Osteocyte (in vitro differentiated cells): ENCODE measurements at places on chromosomes 1 and 21.

GRCh38 chr1:176735201-176735600 lies 272.2 kb downstream of the PAPPA2 start:
- no peak for DNase-seq

- DNase-seq, result no peak
These were observed 12.0 kb downstream of the ATP8B2 start for GRCh38 chr1:154337253-154337894.

DNA sequence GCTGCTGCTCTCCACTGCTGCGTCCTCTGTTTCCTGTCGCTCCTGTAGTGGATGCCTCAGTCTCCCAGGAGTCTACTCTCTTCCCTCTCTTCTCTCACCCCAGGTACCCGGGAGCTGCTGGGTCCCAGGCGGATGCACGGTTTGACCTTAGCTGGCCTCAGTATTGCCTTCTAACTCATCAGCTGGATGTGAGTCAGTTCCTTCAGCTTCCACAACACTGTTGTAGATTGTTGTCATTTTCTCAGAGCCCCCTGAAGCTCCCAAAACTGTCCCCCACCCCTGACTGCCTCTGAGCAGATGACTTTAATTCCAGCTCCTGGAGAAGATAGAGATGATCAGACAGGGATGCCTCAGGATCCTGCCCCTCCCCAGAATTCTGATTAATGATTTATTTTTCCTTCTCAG lies 7.2 kb downstream of the CNIH3 start:
- DNase-seq, result no peak

GRCh38 chr1:176364236-176364905 lies 98.6 kb upstream of the PAPPA2 start:
- no peak for DNase-seq

GRCh38 chr1:170077926-170078325 lies 3.4 kb upstream of the KIFAP3 start:
- DNase-seq, result no peak

DNA sequence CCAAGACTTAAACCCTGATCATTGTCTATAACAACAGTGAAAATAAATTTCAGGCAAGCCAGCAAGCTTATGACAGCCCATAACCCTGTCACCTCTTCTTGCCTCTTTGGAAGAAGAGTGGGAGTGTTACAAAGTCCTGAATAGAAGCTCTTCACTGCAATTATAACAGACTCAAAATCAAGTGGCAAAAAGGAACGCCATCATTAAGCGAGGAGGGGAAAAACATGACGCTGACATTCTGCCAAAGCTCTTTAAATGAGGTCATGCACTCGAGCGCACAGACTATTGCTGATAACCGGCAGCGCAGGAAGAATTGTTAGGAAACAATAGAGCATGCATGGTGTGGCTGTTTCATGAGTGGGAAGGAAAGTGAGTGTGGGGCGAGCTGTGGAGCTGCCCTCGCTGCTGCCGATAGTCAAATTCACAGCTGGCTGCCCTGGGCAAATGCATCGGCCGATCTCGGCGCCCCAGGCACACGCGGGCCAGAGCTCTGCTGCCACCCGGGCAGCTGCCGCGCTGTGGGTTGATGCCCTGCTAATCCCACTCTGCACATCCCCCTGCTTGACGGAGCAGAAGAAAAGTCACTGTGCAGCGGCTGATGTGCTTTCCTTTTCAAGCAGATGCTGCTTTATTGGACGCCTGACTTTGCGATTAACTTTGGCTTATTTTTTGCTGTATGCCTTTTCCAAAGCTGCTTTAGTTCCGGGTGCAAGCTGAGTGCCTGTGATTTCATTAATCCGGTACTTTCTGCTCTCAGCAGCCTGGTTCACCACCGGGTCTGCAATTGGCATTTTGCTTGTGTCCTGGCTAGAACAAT lies 102.4 kb upstream of the ST6GALNAC5 start:
- no peak for DNase-seq

DNA sequence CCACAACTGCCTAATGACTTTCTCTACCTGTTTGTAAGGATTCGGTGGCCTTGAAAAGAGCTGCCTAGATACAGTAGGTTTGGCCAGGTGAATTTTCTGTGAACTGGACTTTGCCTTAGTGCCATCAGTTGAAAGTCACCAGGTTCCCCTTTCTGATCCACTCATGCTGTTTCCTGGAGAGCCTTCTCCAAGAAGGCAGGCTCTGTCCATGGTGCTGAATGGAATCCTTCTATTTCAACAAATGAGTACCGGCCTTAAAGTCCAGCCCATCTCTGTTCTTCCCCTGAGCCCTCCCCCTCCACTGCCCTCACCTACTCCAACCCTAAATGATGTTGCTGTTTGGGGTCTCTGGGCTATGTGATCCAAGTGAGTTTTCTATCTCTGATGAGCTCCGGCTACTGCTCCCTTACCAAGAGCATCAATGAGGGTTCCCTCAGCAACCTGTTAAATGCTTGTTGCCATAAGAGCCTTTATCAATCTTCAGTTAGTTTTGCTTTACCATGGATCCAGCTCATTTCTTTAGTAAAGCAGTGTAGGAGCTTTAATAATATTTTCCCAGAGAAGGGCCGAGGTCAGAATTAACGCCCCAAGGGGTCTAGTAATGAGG lies 500.4 kb downstream of the PTPRU start:
- no peak for DNase-seq

GRCh38 chr1:26717017-26717491 lies 21.2 kb downstream of the ARID1A start:
- no peak for DNase-seq

DNA sequence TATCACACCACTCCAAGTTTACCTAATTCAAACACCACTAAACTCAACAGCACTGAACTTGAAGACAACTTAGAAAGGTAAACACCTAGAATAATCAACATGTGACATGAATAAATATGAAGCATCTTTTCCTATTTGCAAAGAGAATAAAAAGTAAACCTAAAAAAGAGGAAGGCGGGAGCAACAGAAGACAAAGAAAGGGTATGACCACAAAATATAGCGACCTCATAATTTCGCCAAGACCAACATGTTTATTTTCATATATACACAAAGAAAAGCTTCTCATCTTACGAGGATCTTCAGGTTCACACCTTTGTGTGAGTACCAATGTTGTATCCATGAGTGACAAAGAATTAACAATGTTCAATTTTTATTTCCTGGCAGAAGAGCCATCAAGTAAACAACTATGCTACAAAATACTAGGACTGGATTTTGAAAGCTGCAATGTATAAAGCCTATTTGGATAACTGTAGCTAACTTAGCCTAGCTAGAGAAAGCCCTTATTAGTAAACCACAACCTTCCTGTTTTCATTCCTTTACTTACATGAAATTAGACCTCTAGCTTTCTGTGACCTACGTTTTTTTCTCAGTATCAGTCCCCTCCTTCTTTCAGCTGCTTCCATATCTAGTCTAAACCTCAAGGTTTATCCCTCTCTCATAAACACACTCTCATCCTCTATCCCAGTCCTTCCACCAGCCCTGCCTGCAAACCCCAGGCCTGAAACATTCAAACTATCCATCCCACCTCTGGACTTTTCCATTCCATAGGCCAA lies 21.3 kb upstream of the PHTF1 start:
- no peak for DNase-seq

- DNase-seq, result no peak
These were observed 352.0 kb downstream of the HHIPL2 start for GRCh38 chr1:222195857-222196256.

DNA sequence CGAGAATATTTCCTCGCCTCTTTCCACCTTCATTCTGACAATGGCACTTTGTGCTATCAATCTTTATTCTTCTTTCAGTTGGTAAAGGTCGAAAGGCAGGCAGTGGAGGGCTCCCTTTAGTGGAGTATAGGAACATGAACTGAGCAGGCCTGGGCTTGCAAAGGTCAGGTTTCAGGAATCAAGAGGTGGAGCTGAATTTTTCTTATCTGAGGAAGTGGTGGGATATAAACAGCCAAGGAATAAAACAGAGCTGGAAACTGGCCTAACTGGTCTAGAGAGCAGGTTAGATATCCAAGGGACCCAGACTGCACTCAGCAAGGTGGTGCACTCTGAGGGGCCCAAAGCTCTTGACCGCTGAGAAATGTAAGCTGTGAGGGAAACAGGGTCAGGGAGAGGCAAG lies 99.1 kb downstream of the PLA2G4A start:
- DNase-seq, result no peak

- no peak for DNase-seq
These were observed 94.7 kb upstream of the GADD45A start for GRCh38 chr1:67590329-67590728.

GRCh38 chr1:17587693-17588047 lies 48.2 kb downstream of the ARHGEF10L start:
- DNase-seq, result no peak

DNA sequence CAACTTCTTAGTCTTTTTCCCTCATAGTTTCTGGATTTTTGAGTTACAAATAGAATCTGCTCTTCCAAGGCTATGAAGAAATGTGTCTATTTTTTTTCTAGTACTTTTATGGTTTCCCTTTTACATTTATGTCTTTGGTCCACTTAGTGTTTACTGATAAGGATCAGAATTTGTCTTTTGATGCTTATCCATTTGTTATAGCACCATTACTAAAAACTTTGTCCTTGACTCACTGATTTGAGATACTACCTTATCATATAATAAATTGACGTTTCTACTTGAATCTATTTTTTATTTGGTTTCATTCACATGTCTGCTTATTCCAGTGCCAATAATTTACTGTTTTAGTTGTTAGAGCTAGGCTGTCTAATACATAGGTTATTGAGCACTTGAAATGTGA lies 161.1 kb upstream of the DPYD start:
- no peak for DNase-seq

DNA sequence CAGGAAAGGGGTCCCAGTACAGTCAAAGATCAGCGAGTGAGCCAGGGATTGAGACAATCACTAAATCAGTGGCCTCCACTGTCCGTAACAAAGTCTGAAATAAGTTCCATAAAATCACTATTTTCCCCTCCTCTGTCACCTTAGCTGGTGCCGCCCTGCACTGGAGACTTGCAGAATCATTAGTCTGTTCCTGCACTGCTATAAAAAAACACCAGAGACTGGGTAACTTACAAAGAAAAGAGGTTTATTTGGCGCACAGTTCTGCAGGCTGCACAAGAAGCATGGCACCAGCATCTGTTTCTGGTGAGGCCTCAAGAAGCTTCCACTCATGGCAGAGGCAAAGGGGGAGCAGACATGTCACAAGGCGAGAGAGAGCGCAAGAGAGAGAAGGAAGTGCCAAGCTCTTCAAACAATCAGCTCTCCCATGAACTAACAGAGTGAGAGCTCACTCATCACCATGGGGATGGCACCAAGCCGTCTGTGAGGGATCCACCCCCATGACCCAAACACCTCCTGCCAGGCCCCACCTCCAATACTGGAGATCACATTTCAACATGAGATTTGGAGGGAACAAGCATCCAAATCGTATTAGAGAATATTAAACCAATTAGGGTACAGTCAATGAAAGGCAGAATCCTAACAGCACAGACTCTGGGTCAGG lies 129.8 kb upstream of the TIAM1 start:
- no peak for DNase-seq

- DNase-seq, result no peak
These were observed 4.1 kb downstream of the PPT1 start for GRCh38 chr1:40092706-40093639.

GRCh38 chr21:31543191-31543590 lies 116.3 kb upstream of the SOD1 start:
- DNase-seq, result no peak

DNA sequence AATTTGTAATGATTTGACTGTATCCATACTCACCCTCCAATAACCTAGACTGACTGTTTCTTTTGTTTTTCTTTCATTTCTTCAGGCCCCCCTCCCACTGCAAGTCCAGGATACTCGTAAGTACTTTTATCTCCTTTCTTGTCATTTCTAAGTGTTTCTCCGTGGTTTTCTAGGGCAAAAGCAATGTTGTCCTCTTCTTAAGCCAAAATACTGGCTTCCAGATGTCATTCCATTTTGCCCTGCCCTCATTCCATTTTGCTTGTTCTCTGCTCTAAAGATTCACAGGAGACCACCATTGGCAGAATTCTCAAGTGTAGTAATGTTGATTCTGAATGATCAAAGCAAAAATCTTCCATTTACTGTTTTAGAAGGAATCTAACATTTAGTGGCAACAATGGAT lies 152.8 kb upstream of the UBE2U start:
- DNase-seq, result no peak

DNA sequence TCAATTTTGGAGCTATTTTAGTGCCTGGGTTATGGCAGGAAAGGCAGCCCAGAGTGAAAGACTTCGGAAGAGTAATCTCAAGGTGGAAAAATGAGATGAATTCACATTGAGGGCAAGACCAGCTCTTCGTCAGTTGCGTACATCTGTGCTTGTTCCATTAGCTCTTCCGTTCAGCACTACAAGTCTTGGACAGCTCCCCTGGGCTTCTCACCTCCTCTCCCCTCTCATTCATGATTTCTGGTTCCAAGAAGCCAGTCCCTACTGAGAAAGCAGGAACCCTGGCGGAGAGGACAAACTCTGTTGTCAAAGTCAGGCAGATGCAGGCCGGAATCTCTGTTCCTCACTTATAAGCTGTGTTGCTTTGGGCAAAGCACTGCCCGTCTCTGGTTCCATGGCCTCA lies 76.5 kb downstream of the ACTL8 start:
- no peak for DNase-seq

GRCh38 chr1:11787251-11787803 lies 18.4 kb downstream of the MTHFR start:
- no peak for DNase-seq

- no peak for DNase-seq
These were observed 25.2 kb upstream of the IKBKE start for GRCh38 chr1:206445116-206445515.

DNA sequence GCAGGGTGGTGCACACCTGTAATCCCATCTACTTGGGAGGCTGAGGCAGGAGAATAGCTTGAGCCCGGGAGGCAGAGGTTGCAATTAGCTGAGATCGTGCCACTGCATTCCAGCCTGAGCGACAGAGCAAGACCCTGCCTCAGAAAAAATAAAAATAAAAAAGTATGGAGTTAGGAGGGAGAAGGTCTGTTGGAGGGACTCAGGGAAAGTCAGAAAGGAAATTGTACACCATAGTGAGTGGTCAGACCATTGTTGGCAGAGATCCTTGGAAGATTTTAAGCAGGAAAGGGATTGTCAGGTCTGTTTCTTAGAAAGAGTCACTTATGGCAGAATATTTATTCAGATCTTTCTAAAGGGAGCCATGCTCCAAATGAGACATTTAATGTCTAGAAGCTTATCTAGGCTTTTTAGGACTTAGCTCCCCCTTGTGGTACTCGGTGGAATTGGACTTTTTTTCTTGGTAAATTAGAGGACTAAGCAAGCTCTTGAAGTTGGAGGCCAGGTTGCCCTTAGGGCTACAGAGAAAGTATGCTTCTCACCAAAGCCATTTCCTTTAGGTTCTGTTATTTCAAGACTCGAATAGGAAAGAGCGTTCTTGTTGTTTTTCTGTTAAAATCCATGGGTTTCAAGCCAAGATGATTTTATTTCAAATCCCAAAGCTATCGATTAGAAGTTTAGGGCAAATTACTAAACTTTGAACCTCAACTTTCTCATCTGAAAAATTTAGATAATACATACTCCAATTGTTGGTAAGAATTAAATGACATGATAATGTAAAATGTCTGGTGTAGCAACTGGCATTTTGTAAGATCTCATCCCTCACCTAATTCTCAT lies 16.5 kb downstream of the MIA3 start:
- DNase-seq, result no peak

- no peak for DNase-seq
These were observed 3.2 kb upstream of the SRRM1 start for GRCh38 chr1:24639881-24640280.
